Stimulated activated CD8-positive, alpha-beta memory T cell treated with anti-CD3 and anti-CD28 coated beads, Interleukin-15, amount 100 ng/mL, for 4 hours (primary cell): ENCODE measurements at places on chromosomes 3 and 15.

DNA sequence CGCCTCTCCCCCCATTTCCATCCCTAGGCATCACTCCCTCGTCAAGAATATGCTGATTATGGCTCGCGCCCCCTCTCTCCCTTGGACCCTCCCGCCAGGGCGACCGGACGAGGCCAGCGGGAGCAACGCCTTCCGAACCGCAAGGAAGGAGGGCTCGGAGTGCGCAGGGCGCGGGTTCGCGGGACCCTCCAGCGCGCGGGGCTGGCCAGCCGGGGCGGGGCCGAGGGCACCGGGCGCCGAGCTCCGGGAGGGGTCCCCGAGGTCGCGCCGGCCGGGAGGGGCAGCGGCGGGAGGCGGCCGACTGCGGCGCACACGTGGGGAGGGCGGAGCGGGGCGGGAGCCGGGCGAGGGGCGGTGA, 483 bp downstream of the EHD4 start:
- no peak for DNase-seq

DNA sequence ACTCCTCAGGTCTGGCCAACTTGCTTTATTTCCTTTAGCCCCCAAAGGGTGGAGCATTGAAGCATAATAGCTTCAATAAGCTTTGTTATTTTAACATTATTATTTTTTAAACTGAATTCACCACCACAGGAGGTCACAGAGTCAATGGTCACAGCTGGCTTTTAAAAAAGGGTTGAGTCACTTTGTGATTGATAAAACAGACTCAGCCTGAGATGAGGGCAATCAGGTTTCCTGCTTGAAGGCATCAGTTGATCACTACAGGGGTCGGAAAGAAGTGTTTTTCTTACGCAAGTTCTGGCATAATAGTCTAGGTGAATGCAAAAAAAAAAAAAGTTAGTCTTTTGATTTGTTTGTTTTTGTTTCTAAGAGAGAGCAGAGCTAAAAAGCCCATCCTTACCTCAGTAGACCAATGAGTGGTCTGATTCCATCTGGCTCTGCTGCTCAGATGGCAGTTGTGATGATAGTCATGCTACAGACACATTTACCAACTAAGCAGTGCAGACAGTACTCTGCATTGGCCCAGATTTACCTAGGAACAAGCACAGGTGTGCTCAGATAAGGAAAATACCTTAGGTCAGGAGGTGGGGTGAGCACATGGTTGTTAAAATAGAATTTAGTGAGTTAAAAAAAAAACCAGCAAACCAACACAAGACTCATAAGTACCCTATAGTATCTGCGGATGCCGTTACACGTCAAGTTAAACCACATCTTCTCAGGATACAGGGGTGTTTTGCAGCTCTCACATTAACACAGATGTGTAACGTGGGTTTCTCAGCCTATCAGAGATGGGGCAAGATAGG, 22.6 kb downstream of the ZNF80 start:
- no peak for DNase-seq

DNA sequence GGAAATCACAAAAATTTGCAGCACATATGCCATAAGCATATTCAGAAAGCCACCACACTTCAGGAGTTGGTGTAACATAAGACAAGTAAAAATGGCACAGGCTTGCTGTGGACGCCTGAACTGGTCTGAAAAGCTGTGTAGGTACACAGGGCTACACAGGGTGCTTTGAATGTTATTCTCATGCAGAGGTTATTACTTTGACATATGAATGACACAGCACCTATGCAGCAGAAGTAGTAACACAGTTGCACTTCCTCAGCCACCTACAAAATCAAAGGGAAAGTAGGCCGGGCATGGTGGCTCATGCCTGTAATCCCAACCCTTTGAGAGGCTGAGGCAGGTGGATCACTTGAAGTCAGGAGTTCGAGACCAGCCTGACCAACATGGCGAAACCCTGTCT, 54.5 kb downstream of the OSBPL10 start:
- no peak for DNase-seq

- no peak for DNase-seq
These were observed 121.0 kb downstream of the TFDP2 start for GRCh38 chr3:142028243-142028777.

- no peak for DNase-seq
These were observed 88.3 kb upstream of the ADAMTSL3 start for GRCh38 chr15:83565553-83566159.

DNA sequence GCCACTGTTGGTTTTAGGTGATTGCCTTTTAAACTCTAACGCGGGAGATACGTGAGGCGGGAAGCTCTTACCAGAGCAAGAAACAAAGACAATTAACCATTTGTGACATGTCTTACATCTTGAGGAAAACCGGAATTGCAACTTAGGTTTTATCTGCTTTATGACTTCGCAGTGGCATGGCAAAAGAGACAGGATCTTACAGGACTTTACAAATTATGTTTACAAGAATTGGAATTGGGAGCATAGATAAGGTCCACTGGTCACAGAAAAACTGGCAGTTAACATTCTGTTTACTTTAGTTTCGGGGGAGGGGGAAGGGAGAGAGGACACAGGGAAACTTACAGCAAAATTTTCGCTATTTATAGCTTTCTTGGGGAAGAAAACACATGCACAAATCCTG, 1119.6 kb downstream of the ZPLD1 start:
- no peak for DNase-seq

DNA sequence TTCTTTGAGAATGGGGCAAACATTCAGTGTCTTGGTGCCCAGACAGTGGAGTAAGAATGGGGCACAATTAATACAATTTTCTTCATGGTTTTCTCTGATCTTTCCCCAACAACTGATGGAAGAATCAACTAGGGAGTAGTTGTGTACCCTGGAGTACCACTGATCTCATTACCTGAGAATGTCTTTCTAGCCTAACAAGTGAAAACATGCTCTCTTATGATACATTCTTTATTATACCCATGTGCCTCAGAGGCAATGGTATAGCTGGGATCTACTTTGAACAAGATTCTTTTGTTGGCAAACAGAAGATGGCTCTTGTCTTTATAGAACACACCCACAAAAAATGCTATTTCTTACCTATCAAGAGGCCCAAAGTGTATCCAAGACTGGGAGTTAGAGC, 250.6 kb upstream of the CMC1 start:
- no peak for DNase-seq

DNA sequence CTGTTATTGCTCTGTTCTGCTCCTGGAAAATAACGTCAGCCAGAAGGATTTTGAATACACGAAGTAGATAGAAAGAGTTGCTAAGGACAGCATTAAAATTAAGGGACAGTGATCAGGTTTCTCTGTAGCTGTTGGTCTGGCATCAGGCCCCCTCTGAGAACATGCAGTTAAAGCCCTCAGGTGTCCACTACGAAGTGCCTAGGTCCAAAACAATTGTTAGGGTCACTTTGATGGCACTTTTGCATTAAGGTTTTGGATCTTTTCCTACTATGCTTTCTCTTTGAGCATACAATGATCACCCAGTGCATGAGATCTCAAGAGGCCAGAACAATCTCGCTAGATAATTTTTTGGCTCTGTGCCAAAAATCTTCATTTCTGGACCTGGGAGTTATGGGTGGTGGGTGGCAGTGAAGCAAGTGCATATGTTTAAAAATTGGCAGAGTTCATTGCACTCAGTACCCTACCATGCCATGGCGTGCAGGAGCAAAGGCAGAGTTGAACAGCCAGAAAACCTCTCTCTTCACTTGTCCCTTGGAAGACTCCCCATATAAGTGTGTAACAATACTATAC, 797.6 kb downstream of the ROBO2 start:
- DNase-seq, result no peak

- DNase-seq, result no peak
These were observed 74.7 kb upstream of the CNTN4 start for GRCh38 chr3:2023959-2024358.

DNA sequence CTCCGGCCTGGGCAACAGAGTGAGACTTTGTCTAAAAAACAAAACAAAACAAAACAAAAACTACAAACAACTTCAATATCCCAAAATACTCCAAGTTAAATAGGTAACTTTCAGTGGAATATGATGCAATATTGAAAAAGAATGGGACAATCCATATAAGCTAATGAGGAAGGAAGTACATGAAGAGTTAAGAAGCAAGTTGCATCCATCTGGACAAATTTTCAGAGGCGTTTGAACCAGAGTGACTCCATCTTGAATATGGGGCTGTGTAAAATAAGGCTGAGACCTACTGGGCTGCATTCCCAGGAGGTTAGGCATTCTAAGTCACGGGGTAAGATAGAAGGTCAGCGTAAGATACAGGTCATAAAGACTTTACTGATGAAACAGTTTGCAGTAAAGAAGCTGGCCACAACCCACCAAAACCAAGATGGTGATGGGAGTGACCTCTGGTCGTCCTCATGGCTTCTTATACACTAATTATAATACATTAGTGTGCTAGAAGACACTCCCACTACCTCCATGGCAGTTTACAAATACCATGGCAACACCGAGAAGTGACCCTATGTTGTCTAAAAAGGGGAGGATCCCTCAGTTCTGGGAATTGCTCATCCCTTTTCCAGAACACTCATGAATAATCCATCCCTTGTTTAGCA, 58.1 kb upstream of the LCTL start:
- no peak for DNase-seq

- DNase-seq, result no peak
These were observed 123.6 kb upstream of the VEPH1 start for GRCh38 chr3:157626817-157627216.

- no peak for DNase-seq
These were observed 60.8 kb downstream of the SNRK start for GRCh38 chr3:43346978-43347749.

- no peak for DNase-seq
These were observed 96.3 kb downstream of the STT3B start for GRCh38 chr3:31629054-31629453.

GRCh38 chr15:40871749-40872617, 2.1 kb downstream of the RHOV start:
- no peak for DNase-seq

- no peak for DNase-seq
These were observed 149.4 kb upstream of the SLC6A11 start for GRCh38 chr3:10666621-10667020.

GRCh38 chr3:175003590-175003989, 144.5 kb downstream of the NAALADL2 start:
- no peak for DNase-seq

DNA sequence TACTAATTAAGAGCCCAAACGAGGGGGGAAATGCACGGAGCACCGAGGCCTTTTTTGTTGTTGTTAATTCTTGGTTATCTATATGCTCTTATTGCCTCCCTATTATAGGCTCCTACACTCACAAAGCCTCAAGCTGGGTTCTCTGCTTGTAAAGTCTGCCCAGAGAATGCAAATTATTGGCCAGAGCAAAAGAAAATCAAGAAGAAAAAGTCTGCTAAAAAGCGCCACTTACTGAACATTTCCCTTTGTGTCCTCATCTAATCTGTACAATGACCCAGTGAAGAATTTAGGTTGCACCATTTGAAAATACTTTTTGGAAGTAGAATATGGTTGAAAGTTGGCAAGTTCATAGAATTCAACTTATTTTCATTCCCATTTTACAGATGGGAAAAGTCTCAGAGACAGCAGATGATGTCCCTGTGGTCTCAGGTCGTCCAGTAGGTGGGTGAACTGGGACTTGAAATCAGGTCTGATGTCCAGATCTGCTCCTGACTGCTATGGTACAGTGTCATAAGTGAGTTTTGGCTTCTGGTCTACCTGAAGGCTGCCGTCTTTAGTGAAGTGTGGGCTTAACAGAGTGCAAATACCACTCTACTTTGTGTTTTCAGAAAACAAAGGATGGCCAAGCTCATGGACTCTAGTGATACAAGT, 1.1 kb upstream of the TNFAIP8L3 start:
- no peak for DNase-seq

DNA sequence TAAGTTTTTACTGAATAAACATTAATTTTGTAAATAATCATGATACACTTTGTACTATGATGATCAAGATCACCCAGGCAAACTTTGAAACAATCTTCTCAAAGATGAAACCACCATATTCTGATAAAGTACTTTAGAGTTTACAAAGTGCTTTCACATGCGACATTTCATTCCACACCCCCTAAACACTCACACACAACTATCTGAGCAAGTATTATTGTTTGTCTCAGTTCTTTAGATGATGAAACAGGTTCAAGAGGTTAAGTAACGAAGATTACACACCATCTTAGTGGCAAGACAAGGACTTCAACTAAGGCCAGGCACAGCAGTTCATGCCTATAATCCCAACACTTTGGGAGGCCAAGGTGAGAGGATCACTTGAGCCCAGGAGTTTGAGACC, 37.6 kb downstream of the ZNF148 start:
- DNase-seq, result no peak

DNA sequence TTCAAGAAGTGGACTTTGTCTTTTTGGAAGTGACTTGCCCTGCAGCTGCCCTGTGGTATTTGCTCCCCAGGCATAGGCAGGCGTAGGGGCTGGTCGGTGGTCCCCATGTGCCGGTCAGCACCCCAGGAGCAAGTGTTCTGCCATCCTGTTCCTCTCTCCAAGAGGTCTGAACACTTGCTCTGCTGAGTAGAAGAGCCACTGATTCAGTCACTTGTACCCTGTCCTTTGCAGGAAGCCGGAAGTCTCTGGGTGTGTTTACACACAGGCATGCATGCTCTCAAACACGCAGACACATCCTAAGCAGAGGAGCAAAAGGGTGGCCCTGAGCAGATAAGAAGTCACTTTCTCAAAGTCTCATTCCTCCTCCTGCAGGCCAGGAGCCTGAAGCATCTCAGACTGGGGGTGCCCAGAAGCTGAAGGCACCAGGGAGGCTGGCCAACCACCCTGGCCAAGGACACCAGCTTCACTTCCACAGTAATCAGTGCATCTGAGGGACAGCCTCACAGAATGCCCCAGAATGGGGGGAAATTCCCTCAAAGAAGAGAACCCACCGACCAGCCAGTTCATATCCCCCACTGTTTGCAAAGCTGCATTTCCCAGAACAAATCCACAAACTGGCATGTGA, 88.7 kb upstream of the POMGNT2 start:
- DNase-seq, result no peak

DNA sequence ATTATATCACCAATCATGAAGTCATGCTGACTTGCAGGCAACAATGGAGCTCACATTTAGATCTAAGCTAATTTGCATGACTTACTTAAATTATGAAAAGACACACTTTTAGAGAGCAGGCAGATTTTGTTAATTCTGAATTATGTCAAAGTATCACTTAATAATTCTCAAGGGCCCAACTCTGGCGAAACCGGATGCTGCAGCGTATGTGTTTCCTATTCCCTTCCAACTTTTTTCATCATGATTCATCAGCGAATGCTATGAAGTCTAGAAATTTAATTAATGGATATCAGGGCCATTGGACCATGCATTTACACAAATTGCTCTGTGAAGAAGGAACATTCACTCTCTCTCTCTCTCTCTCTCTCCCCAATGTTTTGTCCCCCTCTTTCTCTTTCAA, 63.5 kb upstream of the GOLGA8A start:
- no peak for DNase-seq

DNA sequence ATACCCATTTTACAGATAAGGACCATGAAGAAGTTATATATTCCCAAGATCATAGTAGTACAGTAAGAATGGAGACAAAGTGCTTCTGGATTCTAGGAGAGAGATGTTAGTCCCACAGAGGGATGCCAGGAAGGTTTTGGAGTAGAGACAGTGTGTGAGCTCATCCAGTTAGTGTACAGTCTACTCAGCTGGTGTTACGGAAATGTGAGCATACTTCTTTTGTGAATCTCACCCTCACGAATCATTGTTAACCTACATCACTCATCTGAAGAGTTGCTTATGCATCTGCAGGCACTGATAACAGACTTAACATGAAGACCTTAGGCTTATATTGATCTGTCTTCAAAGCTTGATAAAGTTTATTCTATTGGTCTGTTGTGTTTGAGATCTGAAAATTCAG, 106.6 kb upstream of the PTPRG start:
- DNase-seq, result no peak
